ENCODE measurements at places on chromosomes 6 and 20.

GRCh38 chr20:46831633-46832011 is 63.0 kb upstream of the EYA2 start:
- no peak for DNase-seq

DNA sequence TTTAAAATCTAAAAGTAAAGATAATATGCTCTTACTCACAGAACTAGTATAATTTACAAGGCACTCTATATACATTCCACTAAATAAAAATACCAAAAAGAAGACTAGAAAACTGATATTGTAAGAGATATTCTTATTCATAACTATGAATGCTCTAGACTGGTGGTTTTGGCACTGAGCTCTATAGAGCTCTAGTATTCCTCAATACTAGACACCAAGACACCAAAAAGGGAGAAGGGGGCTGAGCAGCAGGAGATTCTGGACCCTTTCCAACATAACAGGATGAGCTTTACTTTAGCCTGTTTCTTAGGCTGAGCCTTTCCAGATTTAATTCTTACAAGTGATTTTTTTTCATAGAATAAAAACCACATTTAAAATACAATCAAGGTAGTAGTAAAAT is 173.6 kb downstream of the COL21A1 start:
- no peak for DNase-seq

- no peak for DNase-seq
Measured at GRCh38 chr20:51326201-51326819, 216.2 kb downstream of the NFATC2 start.

GRCh38 chr6:36616893-36617521 is 22.8 kb downstream of the SRSF3 start:
- no peak for DNase-seq

DNA sequence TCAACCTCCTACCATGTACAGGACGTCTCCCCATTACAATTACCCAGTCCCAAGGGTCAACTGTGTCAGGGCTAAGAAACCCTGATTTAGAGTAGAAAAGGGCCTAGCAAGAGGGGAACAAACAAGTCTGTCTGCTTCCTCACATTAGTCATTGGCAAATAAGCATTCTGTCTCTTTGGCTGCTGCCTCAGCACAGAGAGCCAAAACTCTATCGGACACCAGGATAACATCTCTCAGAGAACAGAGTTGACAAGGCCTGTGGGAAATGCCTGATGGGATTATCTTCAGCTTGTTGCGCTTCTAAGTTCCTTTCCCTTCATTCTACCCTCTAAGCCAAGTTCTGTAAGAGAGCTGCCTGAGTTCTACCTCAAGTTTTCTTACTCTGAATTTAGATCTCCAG is 19.0 kb upstream of the VSX1 start:
- DNase-seq = no peak

DNA sequence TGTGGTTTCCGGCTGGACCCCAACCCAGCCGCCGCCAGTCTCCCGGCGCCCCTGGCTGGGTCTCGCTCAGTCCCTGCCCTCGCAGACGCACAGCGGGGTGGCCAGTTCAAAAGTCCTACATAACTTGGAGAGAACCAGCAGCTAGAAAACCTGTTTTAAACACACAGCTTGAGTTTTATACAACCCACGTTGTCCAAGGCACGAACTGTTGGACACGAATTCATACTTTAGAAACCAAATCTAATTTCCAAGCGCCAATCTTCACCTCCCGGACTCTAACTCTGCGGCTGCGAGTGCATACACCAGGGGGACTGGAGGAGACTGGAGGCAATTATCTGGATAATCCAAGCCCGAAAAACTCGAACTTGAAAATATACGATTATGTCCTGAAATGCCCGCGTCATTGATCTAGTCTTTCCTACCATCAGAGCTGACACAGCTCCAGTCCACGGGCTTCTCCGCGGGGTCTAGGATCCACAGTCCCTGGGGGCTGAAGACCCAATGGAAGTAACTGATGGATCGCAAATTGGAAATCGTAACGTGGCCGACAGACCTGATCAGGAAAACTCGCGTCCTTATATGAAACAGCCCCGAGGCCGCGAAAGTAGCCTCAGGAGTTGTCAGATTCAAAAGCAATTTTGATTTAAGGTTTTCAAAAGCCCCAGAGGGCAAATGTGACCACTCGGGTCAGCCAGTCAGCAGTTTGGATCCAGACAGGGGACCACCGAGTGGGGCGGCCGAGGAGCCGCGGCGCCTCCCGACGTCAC is 843 bp upstream of the HEY2 start:
- DNase-seq = no peak

DNA sequence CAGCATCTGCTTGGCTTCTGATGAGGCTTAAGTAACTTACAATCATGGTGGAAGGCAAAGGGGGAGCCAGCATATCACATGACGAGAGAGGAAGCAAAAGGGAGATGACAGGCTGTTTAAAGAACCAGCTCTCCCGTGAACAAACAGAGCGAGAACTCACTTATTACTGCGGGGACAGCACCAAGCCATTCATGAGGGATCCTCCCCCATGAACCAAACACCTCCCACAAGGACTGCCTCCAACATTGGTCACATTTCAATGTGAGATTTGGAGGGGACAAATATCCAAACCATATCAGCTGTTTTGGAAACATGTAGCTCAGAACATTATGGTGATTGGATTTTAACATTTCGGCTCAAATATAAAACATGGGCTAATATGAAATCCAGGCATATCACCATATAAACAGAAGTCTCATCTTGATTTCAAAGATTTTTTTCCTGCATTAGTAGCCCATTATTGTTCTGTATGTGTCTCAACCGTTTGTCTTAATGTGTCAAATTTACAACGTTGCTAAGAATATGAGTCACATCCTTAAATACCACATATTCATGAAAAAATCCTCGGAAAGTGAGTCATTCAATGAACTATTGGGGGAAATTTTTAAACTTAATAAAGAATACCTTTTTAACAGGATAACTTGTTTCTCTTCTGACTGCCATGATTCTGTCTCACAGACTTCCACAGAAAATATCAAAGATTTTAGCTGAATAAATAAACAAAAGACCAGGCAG is 894.3 kb downstream of the TFAP2A start:
- no peak for DNase-seq

DNA sequence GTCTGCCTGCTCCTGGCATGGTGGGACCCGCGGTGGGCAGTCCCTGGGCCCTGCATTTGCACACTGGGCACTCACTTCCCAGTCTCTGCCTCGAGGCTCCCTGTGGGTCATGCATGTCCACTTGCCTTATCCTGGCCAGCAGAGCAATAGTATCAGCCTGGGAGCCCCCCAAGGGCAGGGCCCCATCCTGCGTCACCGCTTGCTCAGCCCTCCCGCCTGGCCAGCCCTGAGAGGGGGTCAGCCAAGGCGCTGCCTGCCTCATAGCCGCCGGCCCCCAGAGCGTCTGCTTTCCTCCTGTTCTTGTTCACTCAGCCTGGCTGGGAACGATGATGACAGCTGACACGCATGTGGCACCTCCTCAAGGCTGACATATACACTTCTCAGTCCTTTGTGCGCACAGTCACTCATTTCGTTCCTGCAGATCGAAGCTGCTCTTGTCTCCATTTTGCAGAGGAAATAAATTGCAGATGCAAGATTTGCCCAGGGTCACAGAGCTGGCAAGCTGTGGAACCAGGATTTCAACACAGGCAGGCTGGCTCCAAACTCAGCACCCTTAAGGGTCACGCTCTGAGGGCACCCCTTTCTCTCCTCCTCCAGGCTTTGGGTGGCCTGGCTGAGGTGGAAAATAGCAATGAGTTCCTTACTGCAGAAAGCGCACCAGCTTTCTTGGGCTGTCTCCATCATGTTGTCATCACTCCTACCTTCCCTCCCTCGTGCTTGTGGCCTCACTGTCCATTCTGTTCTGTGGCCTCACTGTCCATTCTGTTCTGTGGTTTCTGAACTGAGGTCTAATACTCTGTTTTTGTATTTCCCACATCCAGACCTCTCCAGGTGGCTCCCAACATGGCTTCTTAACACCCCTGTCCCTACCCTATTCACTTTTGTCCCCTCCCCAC is 17.2 kb downstream of the KCNK17 start:
- no peak for DNase-seq

DNA sequence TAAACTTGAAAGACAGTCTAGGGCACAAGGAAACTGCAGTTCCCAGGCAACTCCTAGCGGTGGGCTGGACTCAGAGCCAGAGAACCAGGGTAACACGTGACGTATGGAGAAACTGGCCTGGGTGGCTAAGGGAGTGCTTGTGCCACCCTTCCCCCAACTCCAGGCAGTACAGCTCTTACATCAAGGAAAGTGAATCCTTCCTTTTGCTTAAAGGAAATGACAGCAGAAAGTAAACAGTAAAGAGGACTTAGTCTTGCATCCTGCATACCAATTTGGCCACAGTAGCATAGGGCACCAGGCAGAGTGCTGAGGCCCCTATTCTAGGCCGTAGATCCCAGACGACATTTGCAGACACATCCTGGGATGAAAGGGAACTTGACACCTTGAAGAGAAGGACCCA is 322.8 kb downstream of the CD109 start:
- DNase-seq = no peak

GRCh38 chr20:24584538-24585356 is 115.3 kb downstream of the SYNDIG1 start:
- DNase-seq = no peak

- no peak for DNase-seq
Measured at GRCh38 chr6:50889497-50889896, 70.8 kb downstream of the TFAP2B start.

DNA sequence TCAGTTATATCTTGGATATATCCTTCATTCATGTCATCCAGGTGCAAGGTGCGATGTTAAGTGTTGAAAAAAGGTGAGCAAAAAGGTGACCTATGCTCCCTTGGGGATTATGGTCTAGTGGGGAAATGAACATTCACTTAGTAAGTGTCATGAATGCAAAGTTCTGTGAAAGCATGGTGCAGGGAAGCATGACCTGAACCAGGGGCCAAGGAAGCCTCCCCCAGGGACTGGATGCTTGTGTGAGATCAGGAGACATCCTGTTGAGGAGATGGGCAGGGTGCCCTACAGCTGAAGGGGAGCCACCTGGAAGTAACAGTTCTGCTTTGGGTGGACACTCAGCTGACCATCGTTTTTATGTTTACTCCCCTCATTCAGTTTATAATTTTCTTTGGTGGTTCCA is 179.5 kb downstream of the SYNDIG1 start:
- no peak for DNase-seq

DNA sequence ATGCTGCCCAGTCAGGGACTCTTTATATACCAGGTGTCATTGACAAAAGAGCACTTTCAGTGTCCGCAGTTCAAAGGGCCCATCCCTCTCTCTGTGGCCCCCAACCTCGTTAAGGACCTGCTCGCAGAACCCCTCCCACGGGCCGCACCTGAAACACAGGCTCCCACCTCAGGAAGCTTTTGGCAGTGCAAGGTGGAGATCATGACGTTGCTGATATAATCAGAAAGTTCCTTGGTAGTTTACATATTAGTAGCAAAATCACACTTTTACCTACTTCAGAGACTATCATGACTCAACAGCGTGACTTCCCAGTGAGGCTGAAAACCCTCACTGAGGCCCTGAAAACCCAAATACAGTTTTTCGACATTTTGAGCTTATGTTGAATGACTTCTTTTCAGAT is 4.1 kb downstream of the TTLL2 start:
- DNase-seq = no peak

DNA sequence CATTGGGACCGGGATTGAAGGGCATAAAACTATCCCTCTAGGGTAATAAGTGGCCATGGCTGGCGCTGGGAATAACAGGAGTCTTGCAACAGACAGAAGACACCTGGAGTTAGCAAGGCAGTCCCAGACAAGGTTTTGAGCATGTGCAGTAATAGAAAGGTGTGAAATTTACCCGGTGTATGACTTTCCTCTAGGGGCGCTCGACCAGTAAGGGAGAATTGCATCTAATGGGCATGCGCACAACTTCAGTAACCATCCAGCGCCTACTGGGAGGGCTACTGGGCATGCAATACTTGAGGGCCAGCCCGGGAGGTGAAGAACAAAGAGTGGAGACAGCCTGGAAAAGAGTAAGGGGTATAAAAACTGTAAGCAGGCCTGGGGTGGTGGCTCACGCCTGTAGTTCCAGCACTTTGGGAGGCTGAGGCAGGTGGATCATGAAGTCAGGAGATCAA is 32.7 kb downstream of the SERPINB6 start:
- DNase-seq = no peak

- no peak for DNase-seq
Measured at GRCh38 chr6:42689371-42689770, 33.0 kb downstream of the PRPH2 start.

DNA sequence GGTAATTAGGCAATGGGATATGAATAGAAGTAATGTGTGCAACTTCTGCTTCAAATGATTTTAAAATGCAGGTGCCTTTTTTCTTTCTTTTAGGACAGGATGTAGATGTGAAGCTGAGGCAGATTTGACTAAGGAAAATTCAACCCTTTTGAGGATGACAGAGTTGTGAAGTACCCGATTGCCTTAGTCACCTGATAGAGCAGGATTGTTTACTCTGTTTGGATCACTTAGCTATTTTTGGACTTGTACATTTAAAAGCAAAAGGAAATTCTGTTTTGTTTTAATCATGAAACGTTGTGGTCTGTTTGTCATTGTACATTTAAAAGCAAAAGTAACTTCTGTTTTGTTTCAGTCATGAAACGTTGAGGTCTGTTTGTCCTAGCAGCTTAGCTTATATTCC is 143.4 kb downstream of the FAM83B start:
- no peak for DNase-seq

DNA sequence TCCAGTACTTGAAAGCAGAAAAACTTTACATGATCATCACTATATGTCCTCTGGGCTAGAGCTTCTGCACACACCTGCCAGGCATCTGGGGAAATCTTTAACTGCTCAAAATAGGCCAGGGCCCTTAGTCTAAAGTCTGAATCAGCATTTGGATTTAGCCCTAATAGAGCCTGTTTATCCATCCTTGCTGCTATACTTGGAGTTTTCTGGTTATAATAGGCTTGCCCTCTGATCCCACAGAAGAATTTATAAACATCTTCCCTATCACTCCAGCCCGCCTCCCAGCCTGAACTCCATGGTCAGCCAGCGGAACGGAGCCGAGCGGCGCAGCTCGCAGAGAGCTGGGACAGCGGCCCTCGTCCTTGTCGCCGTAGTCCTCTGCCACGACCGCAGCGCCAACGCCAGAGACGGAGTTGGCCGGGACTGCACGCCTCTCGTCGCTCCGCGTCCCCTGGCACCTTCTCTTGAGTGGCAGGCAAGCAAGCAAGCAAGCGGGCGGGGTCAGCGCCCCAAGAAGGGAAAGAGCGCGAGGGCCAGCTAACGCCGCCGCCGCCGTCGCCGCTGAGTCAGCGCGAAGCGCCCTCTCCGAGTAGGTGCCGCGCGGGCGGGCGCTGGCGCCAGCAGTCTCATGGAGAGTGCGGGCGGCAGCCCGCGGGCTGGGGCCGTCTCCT is 25.4 kb upstream of the ASIP start:
- no peak for DNase-seq

GRCh38 chr6:42420741-42421140 is 31.0 kb downstream of the TRERF1 start:
- DNase-seq = no peak

DNA sequence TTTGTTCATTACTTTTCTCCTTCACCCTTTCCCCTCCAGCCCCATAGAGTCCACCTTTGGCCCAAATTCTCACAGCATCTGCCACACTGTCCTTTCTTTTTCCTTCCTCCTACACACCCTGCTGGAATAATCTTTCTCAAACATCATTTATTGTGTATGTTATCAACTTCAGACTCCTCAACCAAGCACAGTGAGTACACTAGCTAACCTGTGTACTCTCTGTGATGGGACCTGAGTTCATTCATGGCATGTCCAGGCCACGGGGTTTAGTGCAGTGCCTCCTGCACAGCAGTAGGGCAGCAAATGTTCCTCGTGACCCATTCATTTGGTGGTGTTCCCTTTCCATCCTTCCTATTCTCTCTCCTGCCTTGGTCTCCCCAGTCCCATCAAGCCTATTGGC is 7.1 kb upstream of the ARMC12 start:
- no peak for DNase-seq

- no peak for DNase-seq
Measured at GRCh38 chr6:15901141-15902115, 227.5 kb upstream of the MYLIP start.
